ENCODE measurements at places on chromosomes 1 and 21.
A peak's percentile ranks its signal among the peaks of the same experiment; 100 is the strongest.

- ATAC-seq, result peak; percentile 56
Observed at GRCh38 chr1:100539836-100540536, 2.0 kb downstream of the GPR88 start.

DNA sequence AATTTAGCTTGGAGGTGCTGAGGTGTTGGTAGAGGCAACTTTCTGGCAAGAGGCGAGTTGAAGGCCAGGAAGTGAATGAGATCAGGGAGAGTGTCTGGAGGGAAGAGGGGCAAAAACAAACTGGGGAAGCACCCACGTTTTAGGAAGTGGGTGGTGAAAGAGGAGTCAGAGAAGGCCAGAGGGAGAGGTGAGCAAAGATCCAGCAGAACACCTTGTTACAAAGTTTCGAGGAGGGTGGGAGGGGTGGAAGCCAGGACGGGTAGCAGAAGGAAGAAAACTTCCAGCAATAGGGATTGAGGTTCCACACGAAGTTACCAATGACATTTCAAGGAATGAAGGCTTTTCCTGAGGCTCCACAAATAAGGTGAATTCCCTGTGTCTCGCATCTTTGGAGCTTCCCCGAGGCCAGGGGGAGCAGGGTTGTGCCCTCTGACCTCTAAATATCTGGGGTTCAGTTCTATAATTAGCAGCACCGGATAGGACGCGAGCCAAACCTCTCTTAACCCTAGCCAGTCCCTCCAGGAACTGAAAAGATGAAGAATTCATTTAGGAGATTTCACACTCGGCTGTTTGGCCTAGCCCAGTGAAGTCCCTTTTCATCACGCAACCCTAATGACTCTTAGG is 578 bp upstream of the SESN2 start:
- ATAC-seq, result no peak

DNA sequence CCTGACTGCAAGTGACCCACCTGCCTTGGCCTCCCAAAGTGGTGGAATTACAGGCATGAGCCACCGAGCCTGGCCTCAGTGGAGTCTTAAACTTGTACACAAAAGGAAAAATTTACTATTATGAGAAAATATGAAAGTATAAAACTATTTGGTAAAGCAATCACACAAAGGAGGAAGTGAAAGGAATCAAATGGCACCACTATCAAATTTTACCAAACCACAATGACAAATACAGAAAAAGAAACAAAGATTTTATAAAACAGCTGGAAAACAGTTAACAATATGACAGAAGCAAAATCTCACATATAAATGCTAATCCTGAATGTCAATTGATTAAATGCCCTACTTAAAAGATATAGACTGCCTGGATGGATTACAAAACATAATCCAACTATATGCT is 42.1 kb upstream of the NEGR1 start:
- ATAC-seq, result no peak

DNA sequence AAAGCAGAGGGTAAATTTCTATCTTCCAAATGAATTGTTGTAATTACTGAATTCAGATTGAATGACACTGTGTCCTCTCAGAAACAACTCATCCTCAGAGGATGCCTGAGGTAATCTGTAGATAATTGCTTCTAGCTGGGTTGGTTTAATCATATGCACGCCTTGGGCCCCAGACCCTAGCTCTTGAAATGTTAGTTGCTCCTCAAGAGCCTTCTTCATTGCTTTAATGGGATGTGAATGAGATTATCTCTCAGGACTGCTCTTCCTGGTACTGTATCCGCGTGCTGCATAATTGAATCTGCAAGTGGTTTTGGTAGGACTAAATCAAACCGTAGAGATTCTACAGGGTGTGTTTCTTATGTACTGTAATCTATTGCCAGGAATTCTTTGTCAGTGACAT is 569.3 kb upstream of the NEGR1 start:
- ATAC-seq, result no peak

DNA sequence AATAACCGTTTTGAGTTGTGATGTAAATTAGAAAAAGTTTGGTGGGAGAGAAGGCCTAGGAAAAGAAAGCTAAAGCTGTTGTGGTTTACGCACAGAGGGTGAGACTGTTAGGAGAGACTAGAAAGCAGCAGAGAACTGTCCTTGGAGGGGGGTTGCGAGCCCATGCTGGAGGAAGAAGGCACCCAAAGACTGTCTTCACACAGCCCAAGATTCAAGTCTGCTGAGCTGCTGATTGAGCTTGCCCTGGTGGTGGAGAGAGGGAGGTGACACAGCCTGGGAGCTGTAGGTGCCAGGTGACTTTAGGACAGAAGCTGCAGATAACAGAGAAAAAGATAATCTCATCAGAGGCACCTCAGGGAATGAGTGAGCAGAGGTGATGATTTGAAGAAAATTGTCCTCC is 18.3 kb upstream of the TLR5 start:
- no peak for ATAC-seq

GRCh38 chr1:3863231-3863935 is 6.1 kb downstream of the DFFB start:
- ATAC-seq, result no peak

GRCh38 chr1:92419642-92420041 is 67.1 kb downstream of the GFI1 start:
- no peak for ATAC-seq

- ATAC-seq, result no peak
Observed at GRCh38 chr1:97427371-97427770, 493.5 kb downstream of the DPYD start.

DNA sequence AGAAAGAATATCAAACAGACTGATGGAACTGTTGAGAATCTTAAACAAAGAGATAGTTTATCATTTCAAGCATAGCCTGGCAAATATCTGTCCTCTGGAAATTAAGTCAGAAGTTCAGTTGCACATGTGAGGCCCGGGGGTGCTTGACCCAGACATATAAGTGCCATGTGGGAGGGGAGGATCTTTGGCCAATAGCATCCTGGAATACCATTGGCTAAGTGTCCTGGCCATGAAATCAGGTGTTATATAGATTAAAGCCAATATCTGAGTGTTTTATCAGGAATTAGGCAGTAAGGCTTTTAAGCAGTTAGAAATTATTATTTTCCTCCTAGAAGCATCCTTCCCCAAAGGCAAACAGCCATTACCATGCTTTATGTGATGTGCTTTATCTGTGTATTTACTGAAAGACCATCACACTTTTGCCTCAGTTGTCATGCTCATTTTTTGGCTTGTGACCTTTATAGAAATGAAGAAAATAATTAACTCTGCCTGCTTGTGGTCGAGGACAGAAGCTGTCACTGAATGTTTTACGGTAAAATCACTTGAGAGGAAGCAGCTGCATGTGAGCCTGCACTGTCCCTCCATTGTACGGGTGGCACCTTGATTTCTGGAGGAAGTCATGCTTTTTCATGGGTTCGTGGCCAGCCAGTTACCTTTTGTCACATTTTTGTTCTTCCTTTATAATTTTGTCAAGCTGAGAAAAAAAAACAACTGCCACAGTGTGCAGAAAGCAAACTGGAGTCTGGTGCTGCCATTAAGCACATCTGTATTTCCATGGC is 259.9 kb upstream of the FMN2 start:
- peak; percentile 30 for ATAC-seq

- ATAC-seq, result peak; percentile 35
Observed at GRCh38 chr1:202888221-202888530, 773 bp downstream of the RABIF start.

DNA sequence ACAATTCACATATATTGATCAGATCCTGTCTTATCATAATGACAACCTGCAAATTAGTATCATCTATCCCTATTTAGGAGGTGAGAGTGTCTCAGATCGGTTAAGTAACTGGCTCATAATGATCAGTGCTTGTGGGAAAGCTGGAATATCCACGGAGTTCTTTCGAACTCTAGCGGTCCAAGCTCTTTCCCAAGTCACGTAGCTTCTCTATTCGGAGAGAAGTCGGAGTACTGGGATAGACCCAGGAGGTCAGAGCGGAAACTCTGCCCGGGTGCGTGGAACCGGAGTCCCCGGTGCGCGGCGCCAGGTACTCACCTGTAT is 339 bp downstream of the PTGS2 start:
- peak; percentile 66 for ATAC-seq

DNA sequence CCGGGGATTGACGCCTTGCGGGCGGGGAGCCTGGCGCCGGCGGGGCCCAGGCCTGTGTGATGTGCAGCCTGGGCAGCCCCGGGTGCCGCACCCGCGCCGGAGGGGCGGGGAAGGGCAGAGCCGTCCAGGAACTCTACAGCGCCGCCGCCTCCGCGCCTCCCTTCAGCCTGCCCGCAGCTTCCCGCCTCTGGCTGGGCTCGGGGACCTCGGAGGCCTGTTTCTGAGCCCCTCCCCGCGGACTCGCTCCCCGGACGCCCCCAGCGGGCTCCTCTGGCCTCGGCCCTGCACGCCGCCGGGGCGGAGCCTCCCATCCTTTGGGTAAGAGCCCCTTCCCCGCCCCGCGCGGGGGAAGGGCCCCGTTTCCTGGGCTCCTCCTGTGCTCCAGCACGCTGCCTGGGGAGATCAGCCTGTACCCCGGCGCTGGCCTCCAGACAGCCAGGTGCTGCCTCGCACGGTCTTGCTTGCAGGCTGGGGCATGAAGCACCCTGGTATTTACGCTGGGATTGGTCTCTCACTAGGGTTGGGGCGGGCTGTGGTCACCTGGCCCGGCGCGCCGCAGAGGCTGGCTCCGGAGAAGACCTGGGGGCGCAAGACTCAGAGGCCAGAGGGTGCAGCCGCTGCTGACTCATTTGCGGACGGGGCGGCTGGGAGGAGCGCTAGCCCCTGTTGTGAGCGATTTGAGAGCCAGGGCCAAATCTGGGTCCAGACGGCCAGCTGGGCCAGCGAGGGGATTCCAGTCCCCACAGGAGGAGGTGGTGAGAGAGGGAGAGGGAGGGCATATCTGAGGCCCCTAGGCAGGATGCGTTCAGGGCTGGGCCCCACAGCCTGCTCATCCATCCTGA is 5.7 kb upstream of the ACOT11 start:
- peak; percentile 87 for ATAC-seq

GRCh38 chr1:26887125-26887524 is 3.0 kb downstream of the GPN2 start:
- ATAC-seq, result peak; percentile 25

- no peak for ATAC-seq
Observed at GRCh38 chr1:204960306-204961125, 82.5 kb upstream of the CNTN2 start.

GRCh38 chr1:20551945-20552727 is at the start of gene FAM43B:
TSS of gene FAM43B (plus strand) at chr1:20552573. CDS start at chr1:20552974, 401 bp downstream.
- peak; percentile 61 for ATAC-seq

DNA sequence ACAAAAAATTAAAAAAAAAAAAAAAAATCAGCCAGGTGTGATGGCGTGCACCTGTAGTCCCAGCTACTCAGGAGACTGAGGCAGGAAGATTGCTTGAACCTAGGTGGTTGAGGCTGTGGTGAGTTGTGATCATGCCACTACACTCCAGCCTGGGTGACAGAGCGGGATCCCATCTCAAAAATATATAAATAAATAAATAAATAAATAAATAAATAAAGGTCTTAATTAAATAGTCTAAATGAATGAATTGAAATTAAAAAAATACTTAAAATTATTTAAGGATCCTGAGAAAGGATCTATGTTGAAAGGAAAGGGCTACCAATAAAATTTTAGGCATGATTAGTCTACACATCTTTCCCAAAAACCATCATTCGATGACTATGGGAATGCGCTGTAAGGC is 67.4 kb upstream of the HP1BP3 start:
- no peak for ATAC-seq

DNA sequence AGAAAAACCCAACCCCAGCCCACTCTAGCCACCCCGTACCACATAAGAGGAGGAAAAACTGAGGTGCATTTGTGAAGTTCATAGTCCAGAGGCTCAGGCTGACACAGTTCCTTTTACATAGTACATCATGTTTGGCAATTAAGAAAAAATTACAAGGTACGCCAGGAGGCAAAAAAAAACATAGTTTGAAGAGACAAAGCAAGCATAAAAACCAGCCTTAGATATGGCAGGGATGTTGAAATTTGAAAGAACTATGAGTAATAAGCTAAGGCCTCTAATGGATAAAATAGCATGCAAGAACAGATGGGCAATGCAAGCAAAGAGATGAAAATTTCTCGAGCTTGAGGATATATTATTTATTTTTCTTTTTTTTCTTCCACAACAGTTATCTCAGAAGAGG is 31.9 kb downstream of the MIXL1 start:
- ATAC-seq, result no peak

GRCh38 chr1:229226796-229227195 is 44.1 kb upstream of the RAB4A start:
- no peak for ATAC-seq

- ATAC-seq, result no peak
Observed at GRCh38 chr1:17976854-17977253, 130.7 kb upstream of the IGSF21 start.

DNA sequence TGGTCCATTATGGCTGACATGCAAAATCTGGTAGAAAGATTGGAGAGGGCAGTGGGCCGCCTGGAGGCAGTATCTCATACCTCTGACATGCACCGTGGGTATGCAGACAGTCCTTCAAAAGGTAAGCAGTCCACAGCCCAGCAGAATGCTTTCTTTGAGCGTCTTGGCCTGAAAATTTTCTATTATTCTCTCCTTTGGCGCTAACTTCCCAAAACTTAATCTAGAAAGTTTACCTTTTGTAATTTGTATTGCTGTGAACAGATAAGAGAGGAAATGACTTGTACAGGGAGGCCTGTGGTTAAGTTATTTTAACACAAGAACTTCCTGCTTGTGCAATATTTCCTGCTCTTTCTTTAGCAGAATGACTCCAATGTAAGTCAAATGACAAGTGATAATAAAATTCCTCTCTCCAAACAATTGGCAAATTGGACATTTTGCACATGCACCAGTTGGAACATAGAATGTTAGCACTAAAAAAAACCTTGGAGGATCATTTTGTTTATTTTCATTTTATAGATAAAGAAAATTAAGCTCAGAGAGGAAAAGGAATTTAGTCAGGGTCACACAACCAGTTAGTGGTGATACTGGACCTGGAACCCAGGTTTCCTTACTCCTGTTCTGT is 18.9 kb downstream of the CAP1 start:
- ATAC-seq, result no peak

GRCh38 chr21:25733859-25734653 is 648 bp downstream of the ATP5PF start:
- peak; percentile 7 for ATAC-seq

DNA sequence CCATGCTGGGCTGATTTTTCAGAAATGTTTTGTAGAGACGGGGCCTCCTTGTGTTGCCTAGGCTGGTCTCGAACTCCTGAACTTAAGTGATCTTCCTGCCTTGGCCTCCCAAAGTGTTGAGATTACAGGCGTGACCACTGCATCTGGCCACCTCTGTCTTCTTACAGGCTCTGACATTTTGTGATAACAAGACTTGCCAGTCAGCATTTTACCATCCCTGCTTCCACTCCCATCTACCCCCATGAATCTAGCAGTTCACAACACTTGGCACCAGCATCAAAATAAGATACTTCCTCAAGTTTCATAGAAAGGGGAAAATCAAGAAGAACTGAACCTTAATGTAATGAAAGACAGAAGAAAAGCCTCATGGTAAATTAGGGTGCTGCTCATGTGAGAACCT is 32.4 kb downstream of the SLC35F3 start:
- ATAC-seq, result no peak

- no peak for ATAC-seq
Observed at GRCh38 chr1:175390081-175390481, 197.5 kb upstream of the KIAA0040 start.

Data from SK-N-SH treated with all-trans-retinoic acid at 6 μM for 48 hours (cell line).